ENCODE measurements at places on chromosomes 6 and 20.

DNA sequence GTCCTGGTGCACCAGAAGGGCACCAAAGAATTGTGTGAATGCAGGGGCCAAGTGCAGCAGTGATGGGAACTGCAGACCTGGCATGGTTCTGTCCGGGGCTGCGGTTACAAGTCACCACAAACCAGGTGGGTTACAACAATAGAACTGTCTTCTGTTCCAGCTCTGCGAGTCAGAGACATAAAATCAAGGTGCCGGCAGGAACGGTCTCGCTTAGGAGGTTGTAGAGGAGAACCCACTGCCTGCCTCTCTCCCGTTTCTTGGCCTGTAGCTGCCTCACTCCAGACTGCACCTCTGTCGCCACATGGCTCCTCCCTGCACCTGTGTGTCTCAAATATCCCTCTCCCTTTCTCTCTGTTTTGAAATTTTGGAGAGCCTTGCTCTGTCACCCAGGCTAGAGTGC is 143.3 kb downstream of the TAF4 start:
- no peak for DNase-seq

- no peak for DNase-seq
Measured at GRCh38 chr6:21448485-21449109, 145.0 kb upstream of the SOX4 start.

DNA sequence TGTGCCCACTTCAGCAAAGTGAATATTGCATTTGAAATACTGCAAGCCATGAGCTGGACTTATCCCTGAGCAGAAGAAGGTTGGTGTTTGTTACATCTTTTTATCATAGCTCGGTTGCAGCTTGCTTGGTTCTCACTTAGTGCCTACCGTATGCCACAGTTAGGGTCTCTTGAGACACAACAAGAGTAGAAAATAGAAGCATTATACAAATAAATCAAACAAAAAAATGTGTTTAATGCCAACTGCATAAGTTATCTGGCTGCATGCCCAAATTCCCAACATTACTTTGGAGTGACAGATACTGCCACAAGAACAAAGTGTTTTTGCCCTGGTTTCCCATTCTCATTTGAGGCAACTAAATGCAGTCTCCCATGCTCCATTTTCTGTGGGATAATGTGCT is 53.9 kb upstream of the LAMP5 start:
- DNase-seq: peak; percentile 37

DNA sequence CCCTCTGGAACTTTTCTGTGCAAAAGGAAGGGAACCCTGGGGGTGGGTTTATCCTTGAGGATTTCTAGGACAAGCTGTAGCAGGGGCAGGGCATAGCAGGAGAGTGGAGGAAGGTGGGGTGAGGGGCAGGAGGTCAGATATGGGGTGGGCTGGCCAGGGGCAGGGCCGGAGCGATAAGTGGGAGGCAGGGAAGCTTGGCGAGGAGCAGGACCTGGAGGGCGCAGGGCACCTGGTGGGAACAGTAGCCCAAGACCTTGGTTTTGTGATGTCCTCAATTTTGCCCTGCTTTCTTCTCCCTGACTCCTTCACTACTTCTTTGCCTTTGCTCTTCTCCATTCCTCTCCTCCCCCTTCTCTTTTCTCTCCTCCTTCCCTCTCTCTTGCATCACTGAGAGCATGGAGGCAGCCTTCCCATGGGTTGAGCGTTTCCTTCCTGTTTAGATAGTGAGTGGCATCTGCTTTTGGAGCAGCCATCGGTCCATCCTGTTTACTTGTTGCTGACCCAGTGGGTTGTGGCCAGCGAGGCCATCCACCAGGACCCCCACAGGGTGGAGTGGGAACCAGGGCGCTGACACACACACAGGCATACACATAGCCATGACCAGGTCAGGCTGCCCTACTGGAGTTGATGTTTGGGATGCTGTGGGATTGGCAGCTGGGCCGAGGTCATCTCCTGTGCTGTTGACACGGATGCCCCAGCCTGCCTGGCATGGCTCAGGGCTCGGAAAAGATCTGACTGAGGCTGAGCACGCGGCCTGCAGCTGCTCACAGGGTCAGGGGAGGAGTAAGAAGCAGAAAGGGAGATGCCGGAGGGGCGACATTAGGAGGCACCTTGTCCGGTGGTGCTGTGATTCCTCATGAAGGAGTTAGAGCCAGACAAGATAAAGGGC is 121.0 kb upstream of the RNF24 start:
- DNase-seq: peak; percentile 49
